ENCODE measurements at places on chromosomes 16 and 17.

- DNase-seq = no peak
Measured at GRCh38 chr16:31870809-31871208, 2.8 kb upstream of the ZNF267 start.

GRCh38 chr17:64200080-64201032, 62.7 kb downstream of the TEX2 start:
- DNase-seq = no peak

DNA sequence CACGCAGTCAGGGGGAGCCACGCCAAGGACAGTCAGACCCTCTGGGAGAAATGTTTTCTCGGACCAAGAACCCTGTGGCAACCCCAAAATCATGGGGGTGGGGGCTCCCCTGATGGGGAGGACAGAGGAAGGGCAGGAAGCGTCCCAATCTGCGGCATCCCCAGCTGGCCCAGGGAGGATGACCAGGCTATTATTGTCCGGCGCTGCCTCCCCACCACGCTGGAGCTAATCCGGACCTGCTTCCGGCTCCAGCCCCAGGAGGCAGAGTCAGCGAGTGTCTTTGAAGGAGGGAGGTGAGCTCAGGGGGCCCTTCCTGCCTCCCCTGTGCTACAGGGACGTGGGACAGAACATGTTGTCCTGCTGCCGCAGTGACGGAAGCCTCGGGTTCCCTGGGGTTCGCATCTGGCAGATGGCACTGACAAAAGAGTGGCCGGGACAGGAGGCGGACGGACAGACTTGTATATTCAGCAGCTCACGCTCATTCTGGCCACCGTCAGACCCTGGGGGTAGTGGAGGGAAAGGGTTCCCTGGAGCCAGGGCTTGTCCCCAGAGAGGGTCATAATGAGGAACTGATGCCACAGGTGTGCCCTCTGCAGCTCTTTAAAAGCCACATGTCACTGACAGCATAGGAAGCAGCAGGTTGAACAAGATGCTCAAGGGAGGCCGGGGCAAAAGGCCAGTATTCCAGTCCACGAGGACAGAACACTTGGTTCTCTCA, 54.3 kb upstream of the CDC42EP4 start:
- DNase-seq = no peak

DNA sequence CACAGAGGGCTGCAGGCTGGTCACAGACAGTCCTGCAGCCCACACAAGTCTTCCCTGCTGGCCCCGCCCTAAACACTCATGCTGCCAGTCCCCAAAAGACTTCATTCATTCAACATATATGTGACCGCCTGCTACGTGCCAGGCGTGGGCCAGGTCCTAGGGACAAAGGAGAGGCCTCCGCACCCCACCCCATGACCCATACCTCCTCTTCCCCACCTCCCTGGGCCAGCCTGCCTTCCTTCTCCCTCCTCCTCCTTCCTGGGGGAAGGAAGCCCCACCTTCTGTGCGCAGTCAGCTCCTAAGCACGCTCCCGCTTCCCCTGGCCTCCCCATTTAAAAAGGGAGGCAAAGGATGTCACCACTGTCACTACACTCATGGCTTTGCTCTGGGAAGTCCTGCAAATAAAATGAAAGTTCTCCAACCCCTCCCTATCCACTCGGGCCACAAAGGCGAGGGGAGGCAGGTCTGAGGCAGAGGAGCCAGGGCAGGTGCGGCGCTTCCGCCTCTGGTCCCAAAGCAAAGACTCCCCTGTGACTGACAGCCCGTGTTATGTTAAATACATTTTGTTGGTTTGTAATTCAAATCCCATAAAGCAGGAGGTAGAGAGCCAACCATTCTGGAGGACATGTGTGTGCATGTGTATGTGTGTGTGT, 9.0 kb downstream of the DNAAF8 start:
- DNase-seq = no peak

DNA sequence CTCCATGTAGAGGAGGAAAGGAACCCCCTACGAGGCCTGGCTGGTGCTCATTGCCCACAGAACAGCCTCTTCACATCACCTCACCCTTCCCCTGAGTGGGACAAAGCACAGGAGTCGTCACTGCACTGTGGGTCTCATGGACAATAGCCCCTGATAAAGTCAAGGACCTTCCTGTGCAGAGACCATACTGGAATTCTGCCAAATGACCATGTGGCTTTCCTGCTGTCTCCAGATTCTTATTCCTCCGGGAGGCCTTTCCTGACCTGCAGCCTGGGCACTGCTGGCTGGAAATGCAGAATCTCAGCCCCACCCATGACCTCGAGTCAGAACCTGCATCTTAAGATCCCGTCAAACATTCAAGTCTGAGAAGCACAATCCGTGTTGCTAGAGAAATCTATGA, 60.5 kb upstream of the ERN1 start:
- no peak for DNase-seq

GRCh38 chr16:5326395-5326794, 228.8 kb upstream of the EEF2KMT start:
- no peak for DNase-seq

DNA sequence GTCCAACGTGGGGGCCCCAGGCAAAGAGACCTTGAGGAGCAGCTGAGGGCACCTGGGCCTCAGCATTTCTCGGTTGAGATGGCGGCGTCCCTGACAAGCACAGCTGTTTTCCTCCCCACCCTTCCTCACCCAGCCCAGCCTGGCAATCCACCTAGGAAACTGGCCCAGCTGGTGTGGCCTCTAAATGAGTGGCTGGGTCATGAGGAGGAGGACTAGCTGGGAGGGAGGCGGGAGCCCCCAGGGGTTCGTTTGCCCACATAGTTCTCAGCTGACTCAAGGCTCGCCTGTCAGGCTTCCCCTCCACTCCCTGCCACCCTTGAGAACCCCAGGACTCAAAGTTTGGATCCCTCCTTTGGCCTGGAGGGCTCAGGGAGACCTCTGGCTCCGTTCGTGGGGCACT, 5.9 kb downstream of the RNF222 start:
- no peak for DNase-seq

GRCh38 chr16:24939738-24940137, 75.4 kb downstream of the ARHGAP17 start:
- no peak for DNase-seq

GRCh38 chr17:72445055-72445991, 324.5 kb downstream of the SOX9 start:
- DNase-seq = no peak

DNA sequence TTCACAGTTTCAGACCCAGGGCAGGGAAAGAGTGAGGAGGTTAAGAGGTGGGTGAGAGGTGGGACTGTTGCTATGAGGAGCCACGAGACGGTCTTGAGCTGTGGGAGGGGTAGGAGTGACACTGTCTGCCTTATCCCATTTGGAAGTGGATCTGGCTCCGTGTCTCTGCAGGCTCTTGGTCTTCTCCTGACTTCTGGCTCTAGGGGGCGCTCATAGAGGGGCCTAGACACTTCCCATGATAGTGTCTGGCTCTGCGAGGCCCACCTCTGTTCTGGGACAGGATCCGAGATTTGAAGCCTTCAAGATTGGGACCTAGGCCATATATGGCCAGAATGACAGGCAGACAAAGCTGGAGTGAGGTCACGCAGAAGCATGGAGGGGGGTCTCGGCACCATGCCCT, 204.5 kb downstream of the GSG1L start:
- no peak for DNase-seq

DNA sequence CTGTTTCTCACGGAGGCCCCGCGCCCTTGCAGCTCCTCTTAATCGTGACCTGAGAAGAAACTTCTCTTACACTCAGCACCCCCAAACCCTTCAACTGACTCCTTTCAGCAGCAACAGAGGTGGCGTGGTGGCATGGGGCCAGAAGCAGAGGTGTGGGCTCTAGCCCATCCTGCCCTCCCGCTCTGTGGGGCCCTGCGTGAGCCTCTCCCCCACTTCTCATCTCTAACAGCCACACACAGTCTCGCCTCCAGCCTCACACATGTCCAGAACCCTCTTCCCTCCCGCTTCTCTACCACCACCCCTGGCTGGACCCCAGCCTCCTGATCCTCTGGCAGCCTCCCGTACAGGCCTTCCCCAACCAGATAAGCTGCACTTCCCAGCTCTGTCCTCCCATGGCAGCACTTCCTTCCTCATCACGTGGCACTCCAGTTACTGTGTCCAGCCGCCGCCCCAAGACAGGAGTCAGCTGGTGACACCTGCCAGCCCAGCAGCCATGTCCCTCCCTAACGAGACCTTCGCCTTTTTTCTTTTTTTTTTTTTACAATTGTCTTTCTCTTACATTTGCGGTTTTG, 30.5 kb downstream of the NSMCE1 start:
- DNase-seq = no peak

DNA sequence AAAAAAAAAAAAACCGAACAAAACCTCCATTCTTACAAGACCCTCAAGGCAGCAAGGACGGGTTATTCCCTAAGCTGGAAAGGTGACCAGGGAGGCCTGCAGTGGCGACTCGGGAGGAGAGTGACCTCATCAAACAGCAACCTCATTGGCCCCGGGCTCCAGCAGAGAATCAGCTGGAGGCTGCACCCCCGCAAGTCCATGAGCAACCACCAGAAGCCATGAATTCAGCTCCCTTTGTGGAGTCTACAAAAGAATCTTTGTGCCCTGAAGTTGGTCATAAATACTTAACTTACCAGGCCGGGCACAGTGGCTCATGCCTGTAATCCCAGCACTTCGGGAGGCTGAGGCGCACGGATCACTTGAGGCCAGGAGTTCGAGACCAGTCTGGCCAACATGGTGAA, 80.9 kb upstream of the CREBBP start:
- no peak for DNase-seq

DNA sequence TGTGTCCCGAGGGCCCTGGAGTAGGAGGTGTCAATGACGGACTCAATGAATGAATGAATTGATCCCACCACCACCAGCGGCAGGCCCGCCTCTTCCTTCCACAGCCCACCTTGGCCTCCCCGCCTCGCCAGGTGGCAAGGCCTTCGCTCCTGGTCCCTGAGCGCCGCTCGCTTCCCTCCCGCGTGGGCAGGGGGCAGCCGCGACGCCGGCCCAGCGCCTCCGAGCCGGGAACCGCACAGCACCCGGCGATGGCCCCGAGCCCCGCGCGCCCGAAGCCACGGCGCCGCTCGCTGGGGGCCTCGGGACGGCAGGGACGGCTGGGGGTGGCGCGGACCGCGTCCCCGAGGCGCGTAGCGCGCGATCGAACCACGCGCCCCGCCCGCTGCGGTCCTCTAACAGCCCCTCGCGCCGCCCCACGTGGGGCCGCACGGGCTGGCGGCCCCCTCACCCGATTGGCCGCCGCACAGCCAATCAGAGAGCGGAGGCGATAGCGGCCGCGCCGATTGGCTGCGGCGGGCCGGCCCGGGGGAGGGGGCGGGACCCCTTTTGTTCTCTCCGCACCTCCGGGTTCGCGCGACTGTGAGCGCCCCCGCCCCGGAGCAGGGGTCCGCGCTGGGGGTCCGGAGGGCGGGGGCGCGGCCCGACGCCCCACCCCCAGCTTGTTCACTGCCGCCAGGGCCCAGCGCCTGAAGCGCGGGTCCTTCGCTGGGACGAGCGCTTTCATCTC, 31.4 kb downstream of the ACTG1 start:
- DNase-seq = peak; percentile 44

- DNase-seq = no peak
Measured at GRCh38 chr16:66298006-66298405, 68.5 kb upstream of the CDH5 start.

DNA sequence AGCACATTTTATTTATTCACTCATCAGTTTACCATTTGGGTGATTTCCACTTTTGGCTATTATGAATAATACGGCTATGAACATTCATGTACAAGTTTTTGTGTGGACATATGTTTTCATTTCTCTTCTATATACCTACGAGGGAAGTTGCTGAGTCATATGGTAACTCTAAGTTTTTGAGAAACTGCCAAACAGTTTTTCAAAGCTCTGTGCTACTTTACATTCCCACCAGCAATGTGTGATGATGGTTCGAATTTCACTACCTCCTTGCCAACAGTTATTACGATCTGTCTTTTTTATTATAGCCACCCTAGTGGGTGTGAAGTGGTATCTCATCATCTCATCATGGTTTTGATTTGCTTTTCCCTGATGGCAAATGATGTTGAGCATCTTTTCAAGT, 63.7 kb upstream of the MRTFB start:
- no peak for DNase-seq

DNA sequence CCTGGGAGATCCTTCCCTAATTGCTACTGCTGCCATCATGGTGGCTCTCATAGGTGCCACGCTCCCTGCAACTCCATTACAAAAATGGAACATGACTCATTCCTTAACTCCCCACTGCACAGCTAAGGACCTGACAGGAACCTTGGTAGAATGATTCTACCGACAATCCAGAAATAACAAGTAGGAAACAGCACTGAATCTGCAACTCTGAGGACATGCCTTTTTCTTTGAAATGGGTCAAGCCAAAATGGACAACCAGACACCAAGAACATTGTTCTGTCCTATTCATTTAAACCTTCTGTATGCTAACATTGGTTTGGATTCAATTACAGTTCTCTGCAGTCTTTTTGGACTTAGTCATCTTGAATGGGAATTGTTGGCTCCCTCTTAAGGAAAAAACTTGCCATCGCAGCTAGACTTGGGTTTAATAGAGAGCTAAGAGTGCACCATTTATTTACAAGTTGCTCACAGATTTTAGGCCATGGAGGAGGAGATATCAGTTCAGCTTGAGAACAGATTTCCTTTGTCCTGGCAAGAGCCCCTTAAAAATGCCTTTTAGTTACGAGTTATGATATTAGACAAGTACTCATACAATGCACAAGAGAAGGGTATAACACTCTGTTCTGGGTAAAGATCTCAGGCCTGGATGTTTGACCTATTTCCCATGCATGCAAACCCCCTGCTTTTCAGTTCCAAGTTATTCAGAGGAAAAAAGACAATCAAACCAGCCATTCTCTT, 20.9 kb upstream of the NSRP1 start:
- DNase-seq = no peak

DNA sequence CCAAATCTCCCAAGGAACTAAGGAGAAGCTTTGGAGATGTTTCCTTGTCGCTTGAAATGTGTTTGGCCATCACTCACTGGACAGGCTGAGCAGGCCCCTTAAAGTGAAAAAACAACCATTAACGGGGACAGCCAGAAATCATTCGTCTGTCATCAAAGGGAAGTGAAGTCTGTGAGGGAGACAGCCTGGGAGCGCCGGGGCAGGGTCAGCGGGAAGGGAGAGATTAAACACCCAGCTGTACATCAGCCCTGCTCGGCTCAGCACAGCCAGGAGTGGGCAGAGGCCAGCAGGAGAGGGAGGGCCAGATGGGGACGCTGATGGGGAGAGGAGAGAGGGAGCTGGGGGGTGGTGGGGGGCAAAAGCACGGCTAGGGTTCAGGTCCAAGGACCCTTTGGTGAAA, 105.1 kb downstream of the SDK2 start:
- no peak for DNase-seq

DNA sequence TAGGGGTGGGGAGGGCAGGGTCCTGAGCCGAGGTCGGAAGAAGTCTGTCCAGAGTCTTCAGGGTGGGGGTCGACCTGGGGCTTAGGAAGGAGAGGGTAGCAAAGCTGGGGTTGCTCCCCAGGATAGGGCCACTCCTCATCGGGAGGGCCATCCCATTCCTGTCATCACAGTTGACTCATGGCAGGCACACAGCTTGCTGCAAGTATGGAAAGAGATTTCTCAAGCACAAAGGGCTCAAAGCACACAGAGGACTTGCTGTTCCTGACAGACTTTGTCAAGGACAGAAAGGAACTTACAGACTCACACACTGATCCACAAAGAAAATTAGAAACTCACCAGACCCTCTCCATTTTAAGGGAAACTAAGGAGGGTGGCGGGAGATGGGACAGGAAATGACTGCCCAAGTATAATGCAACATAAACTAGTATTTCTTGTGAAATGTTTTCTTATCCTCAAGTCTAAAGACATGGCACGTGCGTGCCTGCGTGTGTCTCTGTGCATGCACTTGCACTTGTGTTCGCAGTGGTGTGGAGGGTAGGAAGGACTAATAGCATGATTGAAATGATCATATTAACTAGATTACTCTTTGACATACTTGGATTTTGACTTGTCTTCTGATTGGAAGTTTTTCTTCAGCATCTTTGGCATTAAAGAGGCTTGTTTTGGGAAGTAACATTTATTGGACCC, 2.4 kb downstream of the AOC2 start:
- DNase-seq = no peak
